ENCODE measurements at places on chromosomes 2 and 18.
A peak's percentile ranks its signal among the peaks of the same experiment; 100 is the strongest.

DNA sequence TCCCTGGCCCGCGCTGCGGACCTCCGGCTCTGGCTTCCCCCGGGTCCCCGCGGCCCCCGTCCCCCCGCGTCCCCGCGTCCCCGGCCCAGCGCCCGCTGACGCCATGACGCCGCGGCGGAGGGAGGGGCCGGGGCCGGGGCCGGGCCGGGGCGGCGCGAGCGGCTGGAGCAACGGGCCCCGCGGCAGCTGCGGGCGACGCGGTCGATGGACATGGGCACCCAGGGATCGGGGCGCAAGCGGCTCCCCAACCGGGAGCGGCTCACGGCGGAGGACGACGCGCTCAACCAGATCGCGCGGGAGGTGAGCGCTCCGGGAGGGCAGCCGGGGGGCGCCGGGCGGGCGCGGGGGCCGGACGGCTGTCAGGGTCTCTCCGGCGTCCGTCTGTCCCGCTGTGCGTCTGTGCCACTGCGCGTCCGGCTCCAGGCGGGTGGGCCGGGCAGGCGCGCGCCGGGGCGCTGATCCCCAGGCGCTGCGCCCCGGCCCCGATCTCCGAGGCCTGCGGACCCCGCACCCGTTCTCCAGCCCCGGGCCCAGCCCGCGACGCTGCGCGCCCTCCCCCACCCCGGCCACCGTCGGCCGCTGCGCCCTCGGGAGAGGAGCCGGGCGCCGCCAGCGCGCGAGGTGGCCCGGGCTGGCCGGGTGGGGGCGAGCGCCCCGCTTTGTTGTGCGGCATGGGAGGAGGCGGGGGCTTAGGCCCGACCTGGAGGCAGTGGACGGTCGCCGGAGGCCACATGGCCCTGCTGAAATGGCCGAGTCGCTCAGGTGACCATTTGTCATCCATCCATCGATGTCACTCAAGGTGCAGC lies at the start of gene LRRFIP1:
Gene LRRFIP1 (plus strand): TSS at position 147 of the 806 bp plus-strand sequence. CDS start 58 bp downstream, at position 205.
- no peak for DNase-seq

DNA sequence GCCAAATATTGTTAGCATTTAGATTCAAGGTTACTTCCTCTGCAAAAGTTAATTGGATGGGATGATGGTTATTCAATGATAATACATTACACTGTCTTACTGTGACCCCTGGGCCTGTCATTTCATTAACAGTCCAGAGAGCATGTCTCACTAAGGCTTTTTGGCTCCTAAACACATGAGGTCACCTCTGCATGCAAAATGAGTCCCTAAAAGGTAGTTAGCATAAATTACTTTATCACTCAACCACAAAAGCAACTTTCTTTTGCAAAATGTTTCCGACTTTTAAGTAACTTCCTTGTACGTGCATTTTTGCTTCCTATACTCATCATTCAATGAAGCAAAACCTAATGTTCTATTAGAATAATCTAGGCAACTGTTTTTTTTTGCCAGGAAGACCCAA lies 16.8 kb upstream of the AGFG1 start:
- no peak for DNase-seq

GRCh38 chr2:181395851-181396250 lies 61.3 kb upstream of the ITGA4 start:
- no peak for DNase-seq

- DNase-seq = no peak
These were observed 492 bp downstream of the KIF5C start for GRCh38 chr2:148875387-148876051.

GRCh38 chr2:27720004-27720551 lies 51.4 kb upstream of the MRPL33 start:
- DNase-seq = peak; percentile 23

DNA sequence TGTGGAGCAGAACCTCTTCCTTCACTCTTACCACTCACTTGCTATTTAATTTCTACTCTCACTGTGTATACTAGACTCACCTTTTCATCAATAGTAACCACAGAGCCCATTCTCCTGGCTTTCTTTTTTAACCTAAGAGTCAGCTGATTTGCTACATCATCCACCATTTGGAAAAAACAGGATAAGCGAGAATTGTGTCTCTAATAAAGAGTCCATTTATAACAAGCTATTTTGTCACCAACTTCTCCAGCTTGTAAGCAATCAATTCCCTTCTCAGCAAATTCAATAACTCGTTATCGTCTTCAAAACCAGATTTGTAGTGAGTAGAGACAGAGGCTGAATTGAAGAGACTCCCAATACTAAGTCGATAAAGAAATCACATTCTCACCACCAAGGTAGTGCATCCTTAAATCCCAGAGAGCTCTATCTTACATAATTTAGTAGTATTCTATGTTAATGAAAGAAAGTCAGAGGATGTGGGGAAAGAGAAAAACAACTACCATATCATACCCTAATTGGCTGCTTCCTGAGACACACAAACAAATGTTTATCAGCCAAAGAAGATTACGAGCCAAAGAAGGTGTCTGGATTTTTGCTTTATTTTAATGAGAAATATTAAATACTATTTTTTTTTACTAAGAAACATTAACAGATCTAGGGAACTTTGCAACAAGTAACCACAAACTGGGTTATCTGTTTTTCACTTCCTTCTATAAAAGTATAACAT lies 52.5 kb upstream of the SPTBN1 start:
- DNase-seq = no peak

DNA sequence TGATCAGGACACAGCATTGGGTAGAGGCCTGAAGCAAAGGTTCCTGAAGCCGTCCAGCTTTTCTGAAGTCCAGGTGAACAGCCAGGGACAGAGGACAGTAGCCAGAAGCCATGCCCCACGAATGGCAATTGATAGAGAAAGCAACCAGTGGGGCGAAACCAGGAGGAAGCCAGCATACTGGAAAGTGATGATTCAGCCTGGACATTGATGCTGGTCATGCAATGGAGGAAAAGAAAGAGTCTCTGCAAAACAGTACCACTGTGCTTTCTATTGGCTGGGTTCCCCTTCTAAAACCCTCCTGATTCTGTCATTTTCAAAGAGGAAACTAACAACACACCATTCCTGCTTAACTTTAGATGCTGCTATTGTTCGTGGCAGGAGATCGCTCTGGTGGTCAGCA lies 221.4 kb upstream of the EPAS1 start:
- DNase-seq = no peak

- no peak for DNase-seq
These were observed 38.5 kb downstream of the REV1 start for GRCh38 chr2:99451280-99451679.

- DNase-seq = no peak
These were observed 42.9 kb downstream of the ADI1 start for GRCh38 chr2:3476321-3476984.

- no peak for DNase-seq
These were observed 14.4 kb upstream of the VRK2 start for GRCh38 chr2:58032016-58032763.

DNA sequence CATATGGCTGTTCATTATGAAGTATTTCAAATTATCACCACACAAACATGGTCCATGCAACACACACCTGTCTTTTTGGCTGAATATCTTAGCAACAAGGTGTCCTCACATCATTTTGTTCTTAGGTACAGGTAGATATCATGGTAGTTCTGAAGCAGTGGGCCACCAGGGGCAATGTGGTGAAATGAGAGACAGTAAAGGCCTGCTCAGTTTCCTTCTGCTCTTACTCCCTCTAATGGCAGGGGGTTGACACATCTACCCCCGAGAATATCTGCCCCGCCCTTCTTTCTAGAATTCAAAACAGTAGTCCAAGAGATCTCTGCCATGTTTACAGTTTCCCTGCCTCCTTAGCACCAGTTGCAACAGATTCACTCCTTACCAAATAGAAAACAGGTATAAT lies 147.0 kb upstream of the KLHL14 start:
- no peak for DNase-seq

- DNase-seq = no peak
These were observed 723.7 kb downstream of the DCDC2C start for GRCh38 chr2:4427083-4427482.

- DNase-seq = no peak
These were observed 402.9 kb downstream of the TNS1 start for GRCh38 chr2:217599906-217600305.

DNA sequence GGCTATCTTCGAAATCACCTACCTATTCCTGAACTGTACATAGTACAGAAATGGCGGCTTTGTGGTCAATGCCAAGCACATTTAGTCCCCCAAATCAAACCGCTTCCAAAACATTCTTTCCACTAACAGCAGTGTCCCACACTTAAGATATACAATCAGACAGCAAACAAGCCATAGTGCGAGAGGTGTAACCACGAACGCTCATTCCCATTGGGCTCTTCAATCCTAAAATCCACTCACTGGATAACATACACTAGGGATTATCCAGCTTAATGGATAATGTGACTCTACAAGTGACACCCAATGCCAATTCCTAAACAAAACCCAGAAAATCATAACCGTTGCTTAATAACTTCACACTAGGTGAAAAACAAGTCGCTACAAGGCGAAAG lies 2.0 kb downstream of the XPO1 start:
- no peak for DNase-seq

Data from activated T-helper 1 cell treated with anti-CD3 and anti-CD28 coated beads, Interleukin-2, amount 50 U/mL, for 16 hours (primary cell).